ENCODE measurements at places on chromosomes 13 and 19.

- DNase-seq: no peak
Measured at GRCh38 chr13:109735436-109735966, 50.9 kb downstream of the IRS2 start.

DNA sequence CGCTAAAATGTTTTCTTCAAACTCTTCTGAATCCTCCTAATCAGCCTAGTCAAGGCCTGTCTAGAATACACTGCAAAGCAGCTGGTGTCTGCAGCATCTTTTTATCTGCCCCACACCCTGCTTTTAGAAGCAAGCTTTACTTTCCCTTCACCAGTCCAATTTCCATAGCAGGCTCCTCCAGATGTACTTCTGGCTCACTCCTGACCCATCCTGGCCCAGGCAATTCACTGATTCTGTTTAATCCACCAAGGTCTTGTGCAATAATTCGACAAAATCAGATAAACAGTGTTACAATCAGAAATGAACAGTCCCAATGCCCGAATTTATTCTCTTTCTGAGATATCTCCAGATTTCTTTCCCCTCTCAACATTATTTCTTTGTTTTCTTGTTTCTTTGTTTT lies 415.2 kb upstream of the SGCG start:
- no peak for DNase-seq

DNA sequence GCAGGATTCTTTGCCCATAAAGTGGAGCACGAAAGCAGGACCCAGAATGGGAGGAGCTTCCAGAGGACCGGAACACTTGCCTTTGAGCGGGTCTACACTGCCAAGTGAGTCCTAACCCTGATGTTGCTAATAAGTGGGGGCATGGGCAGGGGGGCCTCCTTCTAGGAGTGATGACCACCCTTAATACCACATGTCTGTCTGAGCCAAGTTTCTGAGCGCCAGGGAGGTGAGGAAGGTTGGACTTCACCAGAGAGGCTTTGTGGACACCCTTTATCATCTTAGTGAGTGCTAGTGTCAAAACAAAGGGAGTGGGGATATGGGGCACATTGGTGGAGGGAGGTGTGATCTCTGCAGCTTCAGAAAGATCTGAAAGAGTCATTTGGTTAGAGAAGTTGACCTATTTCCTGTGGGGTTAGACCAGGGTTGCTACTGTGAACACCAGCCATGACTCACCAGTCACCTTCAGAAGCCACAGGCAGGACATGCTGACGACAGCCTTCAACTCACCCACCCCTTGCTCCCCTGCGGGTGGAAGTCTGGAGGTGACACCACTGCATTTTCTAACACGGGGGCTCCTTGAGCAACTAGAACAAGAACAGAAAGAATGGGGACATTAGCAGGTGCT lies 8.8 kb downstream of the ALOX5AP start:
- DNase-seq: no peak

GRCh38 chr13:97429681-97430081 lies 4.3 kb upstream of the RAP2A start:
- DNase-seq: no peak

DNA sequence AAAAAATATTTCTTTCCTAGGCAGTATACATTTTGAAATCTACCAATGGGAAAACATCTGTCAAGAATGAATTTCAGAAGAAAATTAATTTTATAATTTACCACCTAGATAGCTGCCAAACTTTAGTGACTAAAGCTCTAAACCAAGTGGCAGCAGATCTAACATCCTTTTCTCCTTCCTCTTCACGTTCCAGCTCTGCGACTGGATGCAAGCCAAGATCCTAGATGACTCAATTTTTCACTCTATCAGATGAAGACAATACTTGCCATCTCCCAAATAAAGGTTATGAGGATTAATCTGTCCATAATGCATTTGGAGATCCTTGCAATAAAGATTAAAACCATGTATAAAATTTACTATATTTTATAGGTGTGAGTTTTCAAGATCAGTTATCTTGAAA lies 66.7 kb upstream of the MIR17HG start:
- no peak for DNase-seq

GRCh38 chr19:12995596-12996405 lies 526 bp downstream of the NFIX start:
- no peak for DNase-seq
